GM23248 (cell line): ENCODE measurements at places on chromosomes 4 and X. TPM values are rescaled to one million over a fixed set of nuclear protein-coding genes. Genes with fewer than 3 reads are reported as not detected.

DNA sequence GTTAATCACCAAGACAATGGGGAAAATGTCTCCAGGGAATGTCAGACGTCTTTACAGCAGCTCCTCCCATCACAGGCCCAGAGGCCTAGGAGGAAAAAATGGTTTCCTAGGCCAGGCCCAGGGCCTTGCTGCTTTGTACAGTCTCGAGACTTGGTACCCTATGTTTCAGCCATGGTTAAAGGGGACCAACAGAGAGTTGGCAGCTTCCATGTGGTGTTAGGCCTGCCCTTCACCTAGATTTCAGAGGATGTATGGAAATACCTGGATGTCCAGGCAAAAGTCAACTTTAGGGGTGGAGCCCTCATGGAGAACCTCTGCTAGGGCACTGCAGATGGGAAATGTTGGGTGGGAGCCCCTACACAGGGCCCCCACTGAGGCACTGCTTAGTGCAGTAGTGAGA, 38.5 kb downstream of the ABCG2 start:
- H3K27ac ChIP-seq: no peak overlapping the region
- H3K4me1 ChIP-seq: no peaks in the 10 kb centered on the region
- H3K4me3 ChIP-seq: no peak overlapping the region

DNA sequence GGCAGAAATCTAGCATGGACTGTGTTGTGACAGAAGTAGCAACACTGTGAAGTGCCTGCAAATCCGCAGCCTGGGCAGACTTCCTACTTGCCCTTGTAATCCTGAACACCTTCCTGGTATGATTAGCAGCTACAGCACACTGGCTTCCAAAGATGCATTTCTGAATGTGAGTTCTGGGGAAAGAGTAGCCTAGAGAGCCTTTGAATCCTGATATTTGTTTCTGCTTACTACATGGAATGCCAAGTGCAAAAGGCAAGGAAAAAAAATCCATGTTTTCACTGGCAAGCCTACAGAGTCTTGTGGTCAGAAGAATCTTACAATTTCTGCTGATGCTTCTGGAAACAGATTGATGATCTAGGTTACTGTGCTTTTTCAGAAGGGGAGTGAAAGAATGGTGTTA, 223.7 kb downstream of the COL25A1 start:
- no peaks in the 10 kb centered on the region for H3K36me3 ChIP-seq
- peak; percentile 63 for DNase-seq
- peak overlapping the region; percentile 14; the same call in 1 of the 2 replicates for H3K4me3 ChIP-seq
- no peaks in the 10 kb centered on the region for H3K27me3 ChIP-seq

GRCh38 chr4:54390670-54391069, 161.6 kb downstream of the PDGFRA start:
- H3K36me3 ChIP-seq: no peaks in the 10 kb centered on the region
- no peaks in the 10 kb centered on the region for H3K4me1 ChIP-seq
- H3K27ac ChIP-seq: no peak overlapping the region
- no peaks in the 10 kb centered on the region for H3K27me3 ChIP-seq
- H3K4me3 ChIP-seq: no peak overlapping the region

- no peak overlapping the region for H3K27ac ChIP-seq
- no peak for DNase-seq
- H3K27me3 ChIP-seq: no peaks in the 10 kb centered on the region
- H3K36me3 ChIP-seq: no peaks in the 10 kb centered on the region
- H3K4me1 ChIP-seq: no peaks in the 10 kb centered on the region
Observed at GRCh38 chr4:109999585-109999912, 86.9 kb downstream of the EGF start.

DNA sequence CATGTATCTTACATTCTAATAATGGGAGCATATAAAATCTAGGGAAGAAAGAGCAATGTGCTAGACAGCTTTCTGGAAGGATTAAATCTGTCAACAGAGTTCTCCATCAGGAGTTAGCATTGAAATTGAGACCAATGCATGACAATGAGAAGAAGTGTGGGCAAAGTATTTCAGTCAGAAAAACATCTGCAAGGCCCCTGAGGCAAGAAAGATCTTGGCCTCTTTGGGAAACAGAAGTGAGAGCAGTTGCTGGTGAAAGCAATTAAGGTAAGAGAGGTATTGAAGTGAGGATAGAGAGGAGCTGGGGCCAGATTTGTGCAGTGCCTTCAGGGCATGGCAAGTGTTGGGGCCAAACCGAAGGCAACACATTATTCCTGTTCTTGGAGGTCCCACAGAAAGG, 999.1 kb downstream of the STPG2 start:
- no peak overlapping the region for H3K27ac ChIP-seq
- no peaks in the 10 kb centered on the region for H3K27me3 ChIP-seq
- H3K4me3 ChIP-seq: no peak overlapping the region
- H3K4me1 ChIP-seq: no peaks in the 10 kb centered on the region
- no peak for DNase-seq
- no peaks in the 10 kb centered on the region for H3K36me3 ChIP-seq

GRCh38 chr4:177265729-177266128, 43.9 kb upstream of the NEIL3 start:
- H3K4me3 ChIP-seq: no peak overlapping the region
- H3K4me1 ChIP-seq: no peaks in the 10 kb centered on the region
- no peaks in the 10 kb centered on the region for H3K36me3 ChIP-seq
- no peak overlapping the region for H3K27ac ChIP-seq
- no peak for DNase-seq

GRCh38 chr4:41725254-41725653, 23.3 kb downstream of the PHOX2B start:
- no peak overlapping the region for H3K4me3 ChIP-seq
- no peaks in the 10 kb centered on the region for H3K4me1 ChIP-seq
- DNase-seq: no peak
- no peaks in the 10 kb centered on the region for H3K36me3 ChIP-seq
- no peaks in the 10 kb centered on the region; the same call in 1 of the 2 replicates for H3K27me3 ChIP-seq

DNA sequence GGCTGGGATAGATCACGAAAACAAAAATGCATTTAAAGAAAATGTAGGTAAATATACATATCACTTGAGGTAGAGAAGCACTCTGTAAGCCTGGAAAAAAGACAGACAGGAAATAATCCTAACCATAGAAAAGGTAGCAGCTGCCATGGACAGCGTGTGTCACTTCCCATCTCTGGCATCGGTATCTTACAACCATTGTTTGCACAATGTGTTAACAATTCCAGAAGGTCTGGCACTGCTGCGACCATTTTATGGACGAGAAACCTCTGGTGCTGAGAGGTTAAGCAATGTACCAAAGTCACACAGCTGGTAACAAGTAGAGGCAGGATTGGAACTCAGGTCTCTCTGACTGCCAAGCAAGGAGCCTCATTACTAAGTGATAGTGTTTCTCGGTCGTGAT, 1.7 kb upstream of the MTNR1A start:
- peaks cover 9% of the 10 kb centered on the region for H3K4me1 ChIP-seq
- H3K36me3 ChIP-seq: no peaks in the 10 kb centered on the region
- peak; percentile 6 for DNase-seq
- no peak overlapping the region for H3K27ac ChIP-seq

DNA sequence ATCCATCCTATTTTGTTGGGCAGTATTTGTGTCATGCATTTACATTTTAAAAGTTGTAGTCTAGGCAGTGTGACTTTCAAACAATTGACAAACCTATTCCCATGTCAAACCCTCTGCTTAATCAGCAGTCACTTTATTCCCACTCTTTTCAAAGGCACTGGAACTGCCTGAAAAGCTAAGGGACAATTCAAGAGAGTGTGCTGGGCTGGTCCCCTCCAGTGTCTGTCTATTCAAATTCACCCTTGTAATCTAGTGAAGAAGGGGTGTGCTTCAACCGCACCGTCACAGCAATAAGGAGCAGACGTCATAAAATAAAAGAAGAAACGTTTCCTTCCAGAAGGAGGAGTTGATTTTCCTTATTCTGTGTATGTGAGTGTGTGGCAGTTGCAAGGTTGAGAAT, 197.0 kb upstream of the MAD2L1 start:
- H3K36me3 ChIP-seq: no peaks in the 10 kb centered on the region
- no peaks in the 10 kb centered on the region for H3K27me3 ChIP-seq
- no peak for DNase-seq
- no peak overlapping the region for H3K4me3 ChIP-seq
- H3K27ac ChIP-seq: no peak overlapping the region
- no peaks in the 10 kb centered on the region for H3K4me1 ChIP-seq

DNA sequence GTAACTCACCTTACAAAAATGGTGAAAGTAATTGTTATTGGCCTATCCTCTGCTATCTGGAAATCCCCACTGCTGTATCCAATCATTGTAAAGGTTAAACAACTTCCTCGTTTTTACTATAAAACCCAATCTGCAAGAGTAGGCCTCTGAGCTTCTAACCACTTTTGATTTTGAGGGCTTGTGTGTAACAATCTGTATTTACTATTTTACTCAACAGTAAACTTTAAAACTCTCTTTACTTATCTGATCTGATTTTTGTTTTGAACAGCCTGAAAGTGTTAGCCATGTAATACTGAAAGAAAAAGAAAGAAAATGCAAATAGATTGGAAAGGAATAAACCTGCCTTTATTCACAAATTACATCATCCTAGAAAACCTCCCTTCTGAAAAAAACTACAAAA, 63.1 kb downstream of the SLC10A7 start:
- DNase-seq: no peak
- H3K27me3 ChIP-seq: no peaks in the 10 kb centered on the region
- H3K27ac ChIP-seq: no peak overlapping the region
- no peak overlapping the region for H3K4me3 ChIP-seq
- no peaks in the 10 kb centered on the region for H3K36me3 ChIP-seq

- no peaks in the 10 kb centered on the region for H3K27me3 ChIP-seq
- H3K27ac ChIP-seq: no peak overlapping the region
- H3K4me3 ChIP-seq: no peak overlapping the region
- DNase-seq: no peak
- peaks cover 24% of the 10 kb centered on the region for H3K4me1 ChIP-seq
- no peaks in the 10 kb centered on the region for H3K36me3 ChIP-seq
Observed at GRCh38 chr4:123409334-123409733, 12.7 kb downstream of the SPRY1 start.

DNA sequence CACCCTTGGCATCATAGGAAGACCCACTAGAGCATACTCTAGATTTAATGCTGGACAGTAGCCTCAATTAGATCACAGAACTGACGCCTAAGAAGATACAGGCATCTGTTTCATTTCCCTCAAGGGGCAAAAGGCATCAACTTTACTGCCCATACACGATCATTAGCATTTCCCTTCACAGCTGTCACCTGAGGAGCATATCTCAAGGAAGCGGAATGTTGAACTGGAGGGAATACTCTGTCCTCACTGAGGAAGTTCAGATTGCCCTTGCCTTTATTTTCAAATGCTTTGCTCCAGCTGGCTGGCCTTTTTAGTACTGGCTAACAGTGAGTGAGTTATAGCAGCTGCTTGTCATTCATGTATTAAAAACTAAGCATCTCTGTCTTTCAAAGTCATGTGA, 508.4 kb upstream of the GALNT7 start:
- no peak overlapping the region for H3K4me3 ChIP-seq
- H3K36me3 ChIP-seq: no peaks in the 10 kb centered on the region
- no peaks in the 10 kb centered on the region for H3K27me3 ChIP-seq
- H3K27ac ChIP-seq: no peak overlapping the region

Gene RBM46
- total RNA-seq: 0.32 TPM in 1 of 2 replicates, not detected in the other

Gene TBC1D19
- total RNA-seq: 25.0 and 37.3 TPM in 2 replicates

Gene DUSP21
- total RNA-seq: not detected in 2 replicates

Gene SLC9B1
- total RNA-seq: not detected in 2 replicates

Gene AWAT2
- not detected in 2 replicates for total RNA-seq
